ENCODE measurements at places on chromosomes 16 and 17.
A peak's percentile ranks its signal among the peaks of the same experiment; 100 is the strongest.

- no peak for DNase-seq
Observed at GRCh38 chr16:8908810-8909468, 26.8 kb downstream of the LITAFD start.

DNA sequence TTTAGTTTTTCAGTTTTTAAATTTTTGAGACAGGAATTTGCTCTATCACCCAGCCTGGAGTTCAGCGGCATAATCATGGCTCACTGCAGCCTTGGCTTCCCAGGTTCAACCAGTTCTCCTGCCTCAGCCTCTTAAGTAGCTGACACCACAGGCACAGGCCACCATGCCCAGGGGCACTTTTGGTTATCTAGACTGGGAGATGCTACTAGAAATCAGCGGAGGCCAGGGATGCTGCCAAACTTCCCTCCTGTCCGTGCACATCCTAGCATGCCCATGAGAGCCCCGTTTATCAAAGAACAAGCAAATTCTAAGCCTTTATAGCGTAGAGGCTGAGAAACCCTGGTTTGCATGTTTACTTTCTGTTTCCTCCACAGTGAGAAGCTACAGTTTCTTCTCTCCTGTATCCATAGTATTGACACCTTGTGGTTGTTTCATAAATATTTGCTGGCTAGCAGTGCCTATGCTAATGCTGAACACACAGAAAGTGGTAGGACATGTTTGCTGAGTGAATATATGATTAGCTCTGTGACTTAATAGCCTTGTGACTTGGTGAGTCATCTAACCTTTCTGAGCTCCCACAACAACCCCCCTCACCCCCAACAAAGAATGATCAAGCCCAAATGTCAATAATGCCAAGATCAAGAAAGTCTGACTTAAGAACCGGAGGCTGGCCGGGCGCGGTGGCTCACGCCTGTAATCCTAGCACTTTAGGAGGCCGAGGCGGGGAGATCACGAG is 39.2 kb upstream of the MAF start:
- peak; percentile 44 for DNase-seq

DNA sequence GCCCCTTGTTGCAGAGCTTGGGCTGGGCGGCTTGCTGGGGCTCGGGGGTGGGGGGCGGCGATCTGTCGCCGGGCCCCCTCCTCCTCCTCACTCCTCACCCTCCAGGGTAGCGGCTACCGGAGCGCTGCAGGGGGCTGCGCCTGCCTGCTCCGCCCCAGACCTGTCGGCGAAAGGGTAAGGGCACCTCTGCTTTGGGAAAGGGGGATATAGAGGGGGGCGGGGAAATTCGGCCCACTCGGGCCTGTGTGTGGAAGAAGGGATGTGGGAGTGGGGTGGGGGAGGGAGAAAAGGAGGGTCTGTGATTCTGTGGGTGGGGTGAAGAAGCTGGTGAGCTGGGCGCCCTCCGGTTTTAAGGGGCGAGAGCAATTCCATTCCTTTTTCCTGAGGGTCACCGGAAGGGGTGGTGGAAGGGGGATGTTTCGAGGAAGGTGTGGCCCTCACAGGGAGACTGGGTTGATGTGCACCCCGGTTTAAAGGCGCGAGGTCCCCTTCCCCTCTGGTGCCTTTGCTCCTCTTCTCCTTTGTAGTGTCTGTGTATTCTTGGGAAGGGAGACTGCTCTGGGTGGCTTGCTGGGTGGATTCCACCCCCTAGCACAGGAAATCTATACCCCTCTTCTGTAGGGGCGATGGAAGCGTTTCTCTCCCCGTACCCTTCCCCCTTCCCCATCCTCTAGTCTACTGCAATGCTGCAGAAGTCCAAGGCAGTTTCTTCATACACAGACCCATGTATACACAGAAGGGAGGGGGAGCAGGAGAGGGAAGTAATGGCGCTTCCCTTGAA is 878 bp downstream of the TAOK1 start:
- peak; percentile 25 for DNase-seq

GRCh38 chr16:67421030-67421429 is 4.8 kb upstream of the ZDHHC1 start:
- no peak for DNase-seq

GRCh38 chr17:3656755-3657587 is 11.4 kb downstream of the TAX1BP3 start:
- DNase-seq: no peak

DNA sequence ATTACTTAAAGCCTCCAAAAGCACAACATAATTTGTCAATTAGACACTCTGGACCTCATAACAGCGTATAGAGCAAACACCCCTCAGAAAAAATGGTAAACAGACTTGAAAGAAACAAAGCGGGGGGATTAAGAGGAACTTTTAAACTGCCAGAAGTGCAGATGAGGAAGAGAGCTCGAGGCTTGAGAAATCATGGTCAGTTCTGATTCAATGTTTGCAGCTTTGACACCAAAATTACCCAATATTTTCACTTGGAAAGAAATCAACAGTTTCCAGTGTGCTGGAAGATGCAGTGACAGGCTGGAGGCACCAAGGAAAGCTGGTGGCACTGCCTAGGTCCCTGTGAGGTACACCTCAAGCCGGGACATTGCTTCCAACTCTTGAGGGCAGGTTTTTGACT is 180.9 kb upstream of the TOX3 start:
- DNase-seq: no peak

DNA sequence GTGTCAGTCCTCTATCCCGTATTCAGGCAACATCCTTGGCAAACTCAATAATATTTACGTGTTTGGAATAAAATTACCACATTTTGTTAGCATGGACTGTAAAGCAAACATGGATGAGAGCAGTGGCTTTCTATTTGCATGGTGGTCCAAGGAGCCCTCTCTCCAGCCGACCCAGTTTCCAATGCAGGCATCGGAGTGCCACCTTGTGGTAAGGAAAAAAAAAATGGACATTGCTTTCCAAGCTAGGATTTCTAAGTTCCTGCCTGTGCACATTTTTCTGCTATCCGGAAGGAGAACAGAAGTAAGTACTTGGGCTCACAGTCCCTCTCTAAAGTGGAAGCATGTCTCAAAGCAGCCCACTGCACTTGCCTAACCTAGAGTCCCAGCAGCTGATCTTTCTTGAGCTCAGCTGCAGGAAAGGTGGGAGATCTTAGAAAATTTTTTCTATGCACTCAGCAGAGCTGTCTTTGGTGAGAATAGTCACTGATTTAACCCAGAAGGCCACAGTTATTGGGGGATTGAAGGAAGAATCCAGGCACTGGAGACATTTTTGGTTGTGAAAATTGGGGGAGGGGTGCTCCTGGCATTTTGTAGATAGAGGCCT is 46.0 kb upstream of the ERCC4 start:
- DNase-seq: no peak

GRCh38 chr16:66874079-66874775 is 6.1 kb upstream of the PDP2 start:
- peak; percentile 57 for DNase-seq

DNA sequence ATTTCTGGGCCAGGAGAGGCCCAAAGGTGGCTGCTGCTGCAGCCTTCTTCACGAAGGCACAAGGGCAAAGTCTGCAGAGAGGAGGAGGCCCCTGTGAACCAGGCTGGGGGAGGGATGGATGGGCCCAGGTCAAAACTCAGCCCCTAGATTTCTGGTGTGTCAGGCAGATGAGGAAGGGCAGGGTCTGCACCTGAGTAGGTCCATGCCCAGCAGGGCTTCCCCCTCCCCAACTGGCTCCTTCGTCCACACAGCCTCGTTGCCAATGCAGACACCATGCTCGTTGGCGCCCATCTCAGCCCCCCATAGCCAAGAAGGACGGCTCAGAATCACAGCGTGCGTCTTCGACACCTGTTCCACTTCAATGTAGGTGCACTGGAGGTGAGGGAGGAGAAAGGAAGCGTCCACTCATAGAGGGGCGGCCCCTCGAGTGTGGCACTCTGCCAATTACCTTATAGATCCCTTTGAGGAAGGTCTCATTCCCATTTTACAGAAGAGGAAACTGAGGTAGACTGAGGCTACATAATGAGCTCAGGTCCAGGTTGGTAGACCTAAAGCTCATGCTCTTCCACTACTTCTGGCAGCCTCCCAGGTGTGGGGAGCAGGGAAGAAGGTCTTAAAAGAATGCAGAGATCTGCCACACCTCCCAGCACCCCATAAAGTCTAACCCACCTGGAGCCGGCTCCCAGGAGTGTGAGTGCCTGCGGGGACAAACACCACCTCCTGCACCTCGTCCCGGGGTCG is 902 bp downstream of the SCRN2 start:
- no peak for DNase-seq

DNA sequence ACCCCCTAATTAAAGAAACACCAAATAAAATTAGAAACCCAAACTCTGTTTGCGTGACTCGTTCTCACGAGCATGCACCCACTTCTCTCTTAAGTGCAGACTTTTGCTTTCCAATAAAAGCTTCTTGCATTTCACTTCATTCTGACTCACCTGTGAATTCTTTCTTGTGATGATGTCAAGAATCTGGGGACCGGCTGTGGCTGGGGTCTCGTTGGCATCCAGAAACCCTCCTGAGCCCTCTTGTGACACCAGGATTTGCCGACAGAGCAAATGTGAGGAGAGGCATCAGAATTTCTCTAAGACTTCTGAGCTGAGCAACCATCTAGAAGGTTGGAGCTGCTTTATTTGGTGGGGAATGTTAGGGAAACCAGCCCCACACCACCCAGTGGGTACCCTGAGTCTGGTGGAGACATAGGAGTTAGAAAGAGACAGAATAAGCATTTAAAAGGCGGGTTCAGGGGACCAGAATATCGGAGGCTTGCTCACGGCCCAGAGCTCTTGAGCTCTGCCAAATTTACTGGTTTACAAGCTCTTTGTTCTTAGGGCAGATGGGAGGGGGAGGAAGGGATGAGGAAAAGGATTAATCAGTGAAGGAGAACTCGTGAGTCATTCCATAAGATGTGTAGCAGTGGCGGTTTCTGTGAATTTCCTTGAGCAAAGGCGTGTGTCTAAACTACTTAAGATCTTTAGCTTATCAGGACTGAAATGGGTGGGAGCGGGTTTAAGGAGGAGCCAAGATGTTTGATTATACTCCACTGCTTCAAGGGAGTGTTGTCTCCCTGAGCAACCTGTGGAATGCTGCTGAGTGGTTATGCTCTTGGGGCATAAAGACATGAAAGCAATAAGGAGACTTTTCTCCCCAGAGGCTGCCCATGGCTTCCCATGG is 24.2 kb upstream of the TMC5 start:
- DNase-seq: no peak

DNA sequence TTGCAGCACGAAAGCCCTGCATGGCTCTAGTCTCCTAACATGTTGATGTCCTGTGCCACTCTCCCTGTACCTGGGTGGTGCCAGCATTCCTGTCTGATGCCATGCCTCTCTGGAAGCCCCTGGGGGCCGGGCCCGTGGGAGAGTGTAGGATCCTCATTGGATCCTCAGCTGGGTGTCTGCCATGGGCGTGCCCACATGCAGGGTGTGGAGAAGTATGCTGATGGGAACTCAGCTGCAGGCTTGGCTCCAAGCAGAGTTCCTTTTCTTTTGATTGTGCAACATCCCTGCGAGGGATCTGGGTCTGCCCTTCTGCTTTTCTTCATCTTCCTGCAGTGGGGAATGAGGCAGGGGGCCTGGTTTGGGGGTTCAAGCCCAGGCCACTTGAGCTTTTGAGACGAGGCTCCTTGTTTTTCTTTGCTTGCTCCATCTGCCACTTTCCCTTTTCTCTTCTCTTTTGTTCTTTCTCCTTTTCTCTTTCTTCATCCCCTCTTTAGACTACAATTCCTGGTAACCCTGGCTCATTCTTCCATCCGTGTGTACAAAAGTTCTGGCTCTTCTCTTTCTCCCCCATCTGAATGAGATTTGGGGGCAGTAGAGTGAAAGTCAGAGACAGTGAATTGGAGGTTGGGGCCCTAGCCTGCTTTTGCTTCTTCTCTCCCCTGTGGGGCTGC is 32.9 kb downstream of the KSR1 start:
- no peak for DNase-seq

Data from activated CD4-positive, alpha-beta memory T cell treated with anti-CD3 and anti-CD28 coated beads for 36 hours (primary cell).